ENCODE measurements at places on chromosomes 13 and 19. TPM values are rescaled to one million over a fixed set of nuclear protein-coding genes. Genes with fewer than 3 reads are reported as not detected.

GSX1 gene
- total RNA-seq, result not detected

TEX101 gene
- not detected for total RNA-seq

LILRA1 gene
- not detected for total RNA-seq

PGLYRP1 gene
- not detected for total RNA-seq

MYO16 gene
- total RNA-seq, result not detected

HTR2A gene
- 0.34 TPM for total RNA-seq

STOML3 gene
- total RNA-seq, result not detected

DNA sequence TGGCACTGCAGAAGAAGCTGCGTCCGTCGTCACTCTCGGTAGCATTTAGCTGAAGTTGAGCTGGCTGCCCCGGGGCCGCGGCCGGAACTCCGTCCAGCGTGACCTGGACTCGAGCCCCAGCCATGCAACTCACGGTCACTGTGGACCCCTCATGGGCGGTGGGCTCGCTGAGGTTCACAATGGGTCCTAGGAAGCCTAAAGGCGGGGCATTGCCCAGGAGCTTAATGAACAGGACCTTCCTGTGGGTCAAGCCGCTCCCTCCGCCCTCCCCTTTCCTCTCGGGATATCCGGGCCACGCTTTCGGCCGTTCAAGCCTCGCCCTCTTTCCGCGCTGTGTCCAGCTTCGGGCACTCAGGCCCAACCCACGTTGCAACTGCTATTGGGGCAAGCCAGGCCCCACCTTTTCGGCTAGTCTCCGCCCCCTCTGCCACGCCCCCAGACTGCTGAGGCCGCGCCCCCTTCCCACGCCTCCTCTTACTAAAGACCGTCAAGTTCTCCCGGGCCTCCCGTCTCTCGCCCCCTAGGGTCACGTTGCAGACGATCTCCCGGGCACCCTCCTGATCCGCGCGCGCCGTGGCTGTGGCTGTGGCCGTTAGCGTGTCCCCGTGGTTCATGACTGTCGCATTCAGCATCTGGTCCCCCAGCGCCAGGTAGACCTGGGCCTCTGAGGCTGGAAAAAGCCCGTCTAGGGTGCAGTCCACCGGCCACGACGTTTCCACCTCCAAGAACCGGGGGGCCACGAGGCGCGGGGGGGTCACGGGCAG, 1.4 kb upstream of the RAVER1 start:
- DNase-seq, result peak; percentile 94

DNA sequence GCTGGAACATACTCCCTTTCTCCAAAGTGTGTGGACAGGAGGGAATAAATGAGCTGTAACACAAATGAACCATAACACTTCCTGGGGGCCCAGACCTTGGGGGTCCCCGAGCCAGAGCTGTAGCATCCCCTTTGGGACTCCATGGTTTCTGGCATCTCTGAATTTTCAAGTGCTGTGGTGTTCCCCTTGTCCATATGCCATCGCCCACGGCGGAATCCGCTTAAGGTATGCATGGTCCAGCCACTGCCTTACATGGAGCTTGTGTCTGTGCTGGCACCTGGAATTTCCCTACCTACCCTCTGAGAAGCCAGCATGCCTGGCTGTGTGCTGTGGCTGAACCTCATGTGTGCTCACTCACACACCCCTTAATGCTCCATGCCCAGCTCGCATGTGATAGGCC, 943.6 kb downstream of the SLITRK1 start:
- DNase-seq, result no peak

DNA sequence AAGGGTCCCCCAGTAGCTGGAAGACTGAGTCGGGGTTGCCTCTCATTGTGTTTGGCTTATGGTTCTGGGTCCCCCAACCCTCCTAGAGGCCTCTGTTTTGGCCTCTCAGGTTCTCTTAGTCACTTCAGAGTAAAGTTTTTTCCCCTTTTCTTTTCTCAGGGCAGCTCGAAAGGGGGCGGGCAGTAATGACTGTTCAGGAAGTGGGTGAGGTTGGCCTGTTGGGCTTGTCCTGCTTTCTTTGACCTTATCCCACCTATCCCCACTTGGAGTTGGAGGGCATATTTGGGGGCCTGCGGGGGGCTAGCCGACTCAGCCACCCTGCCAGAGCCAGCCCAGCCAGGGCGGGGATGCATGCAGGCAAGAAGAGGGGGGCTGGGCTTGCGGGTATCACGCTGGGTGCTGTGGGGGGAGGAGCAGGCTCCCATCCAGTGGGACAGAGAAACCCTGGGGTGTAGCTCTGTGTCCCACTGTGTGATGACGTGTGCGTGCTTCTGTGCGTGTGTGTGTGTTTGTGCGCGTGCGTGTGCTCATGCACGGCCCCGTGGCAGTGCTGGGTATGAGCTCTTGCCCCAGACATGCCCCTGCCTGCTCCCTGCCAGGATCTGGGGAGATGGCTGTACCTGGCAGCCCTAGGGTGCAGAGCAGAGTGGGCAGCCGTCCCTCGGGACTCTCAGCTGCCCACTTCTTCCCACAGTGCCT, 1.4 kb downstream of the CIC start:
- DNase-seq, result peak; percentile 87

DNA sequence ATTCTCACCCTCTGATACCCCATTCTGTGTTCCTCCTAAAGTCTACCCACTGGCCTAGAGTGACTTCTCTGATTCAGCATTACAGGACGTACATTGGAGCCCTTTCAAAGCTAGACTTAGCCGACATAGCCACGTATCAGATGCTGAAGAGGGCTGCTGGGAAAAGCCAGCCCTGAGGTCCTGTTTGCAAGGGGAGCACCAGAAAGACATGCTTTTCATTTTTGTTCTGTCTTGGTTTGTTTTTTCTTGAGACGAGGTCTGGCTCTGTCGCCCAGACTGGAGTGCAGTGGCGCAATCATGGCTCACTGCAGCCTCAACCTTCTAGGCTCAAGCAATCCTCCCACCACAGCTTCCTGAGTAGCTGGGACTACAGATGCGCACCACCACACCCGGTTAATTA, 6.3 kb upstream of the ZSWIM4 start:
- no peak for DNase-seq

SLITRK1 gene
- total RNA-seq, result 0.06 TPM

ZIC5 gene
- total RNA-seq, result not detected

ZNF878 gene
- total RNA-seq, result 0.38 TPM

- DNase-seq, result no peak
Measured at GRCh38 chr19:44706506-44707236, 7.7 kb downstream of the CEACAM16 start.

CCDC106 gene
- 14.2 TPM for total RNA-seq

DNA sequence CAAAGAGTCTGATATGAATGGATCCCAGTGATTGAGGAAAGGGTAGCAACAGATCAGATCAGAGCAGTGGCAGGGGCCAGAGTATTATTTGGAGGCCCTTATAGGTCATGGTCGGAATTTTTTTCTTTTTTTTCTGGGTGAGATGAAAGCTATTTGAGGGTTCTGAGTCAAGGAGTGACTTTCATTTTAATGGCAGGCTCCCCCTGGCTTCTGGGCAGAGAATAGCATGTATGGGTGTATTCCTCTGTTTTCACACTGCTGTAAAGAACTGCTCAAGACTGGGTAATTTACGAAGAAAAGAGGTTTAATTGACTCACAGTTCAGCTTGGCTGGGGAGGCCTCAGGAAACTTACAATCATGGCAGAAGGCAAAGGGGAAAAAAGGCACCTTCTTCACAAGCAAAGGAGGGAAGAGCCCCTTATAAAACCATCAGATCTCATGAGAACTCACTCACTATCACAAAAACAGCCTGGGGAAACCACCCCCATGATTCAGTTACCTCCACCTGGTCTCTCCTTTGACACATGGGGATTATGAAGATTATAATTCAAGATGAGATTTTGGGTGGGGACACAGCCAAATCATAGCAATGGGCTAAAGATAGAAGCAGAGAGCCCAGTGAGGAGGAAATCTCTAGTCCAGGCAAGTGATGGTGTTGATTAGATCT, 3.0 kb upstream of the SLC6A16 start:
- DNase-seq, result peak; percentile 39

GRCh38 chr13:91212231-91212630, 135.3 kb upstream of the MIR17HG start:
- no peak for DNase-seq

GRCh38 chr19:42068361-42068755, 1.6 kb downstream of the GRIK5 start:
- DNase-seq, result no peak

- peak; percentile 98 for DNase-seq
Measured at GRCh38 chr13:43805071-43805468, 18.3 kb upstream of the ENOX1 start.

COX6B1 gene
- 383 TPM for total RNA-seq

VSTM2B gene
- not detected for total RNA-seq

DNA sequence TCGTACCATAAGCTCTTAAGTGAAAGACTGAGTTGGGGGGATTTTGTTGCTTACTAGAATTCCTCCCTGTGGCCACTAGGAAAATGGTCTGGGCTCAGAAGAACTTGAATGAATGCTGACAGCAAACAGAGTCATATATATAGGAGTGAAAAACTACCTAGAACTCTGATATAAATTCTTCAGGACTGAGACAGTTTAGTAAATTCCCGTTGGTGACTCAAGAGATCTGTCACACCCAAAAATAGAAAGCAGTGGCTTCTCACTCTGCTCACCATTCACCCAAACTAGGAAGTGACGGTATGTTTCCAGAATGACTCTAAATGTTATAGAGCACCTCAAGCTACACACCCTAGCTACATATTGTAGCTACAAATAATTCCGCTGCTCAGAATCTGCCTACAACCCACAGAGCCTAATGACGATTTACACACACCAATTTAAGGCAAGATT, 116.2 kb downstream of the TBC1D4 start:
- peak; percentile 90 for DNase-seq

- no peak for DNase-seq
Measured at GRCh38 chr19:1507192-1507660, 5.6 kb downstream of the ADAMTSL5 start.

GRCh38 chr13:47038188-47038587, 141.3 kb upstream of the HTR2A start:
- DNase-seq, result peak; percentile 33

- DNase-seq, result no peak
Measured at GRCh38 chr13:109408591-109409382, 377.6 kb downstream of the IRS2 start.

ZNF492 gene
- total RNA-seq, result not detected

HCST gene
- not detected for total RNA-seq

DNA sequence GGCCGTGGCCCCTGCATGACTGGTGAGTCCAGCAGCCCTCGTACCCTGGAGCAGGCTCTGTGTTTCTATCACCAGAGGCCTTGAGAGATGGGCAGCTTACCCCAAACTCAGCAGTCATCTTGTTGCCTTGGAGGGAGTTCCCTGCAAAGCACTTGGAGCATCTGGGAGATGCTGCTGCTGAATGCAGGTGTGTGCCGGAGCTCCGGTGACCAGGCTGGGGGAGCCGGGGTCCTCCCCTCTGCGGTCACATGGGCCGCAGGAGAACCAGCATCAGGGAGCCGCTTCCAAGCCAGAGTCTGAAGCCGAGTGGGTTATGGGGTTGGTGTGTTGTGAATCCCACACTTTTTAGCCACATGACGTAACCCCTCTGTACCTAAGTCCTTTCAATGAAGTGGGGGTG, 82.8 kb downstream of the TEX29 start:
- DNase-seq, result no peak

DNA sequence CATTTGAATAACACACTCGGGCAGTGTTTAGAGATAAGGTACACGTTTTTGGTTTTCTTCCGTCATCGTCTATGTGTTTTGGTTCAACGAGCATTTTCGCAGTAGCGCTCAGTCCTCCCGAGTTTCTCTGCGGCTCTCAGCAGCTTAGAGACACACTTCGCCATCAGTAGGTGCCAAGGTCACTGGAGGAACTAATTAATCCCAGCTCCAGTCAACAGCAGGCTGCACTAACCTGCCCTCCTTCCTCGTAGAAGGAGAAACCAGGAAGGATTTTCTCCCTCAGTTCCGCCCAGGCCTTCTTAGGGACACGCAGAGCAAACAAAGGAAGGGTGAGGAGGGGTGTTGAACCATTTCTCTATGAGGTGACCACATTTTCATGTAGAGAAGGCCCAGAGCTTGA, 12.6 kb downstream of the MBNL2 start:
- DNase-seq, result no peak

NEK3 gene
- total RNA-seq, result 13.8 TPM

GRCh38 chr13:110921209-110921608, 6.3 kb upstream of the ANKRD10 start:
- no peak for DNase-seq

GRCh38 chr19:6125571-6125989, 9.9 kb upstream of the ACSBG2 start:
- DNase-seq, result peak; percentile 78

GRCh38 chr13:89930861-89931260, 1416.6 kb upstream of the MIR17HG start:
- no peak for DNase-seq

GRCh38 chr19:49335071-49335783, at the start of gene CD37:
CD37 (plus strand) TSS chr19:49335406; CDS start chr19:49335541, 135 bp downstream.
- DNase-seq, result no peak

SBK3 gene
- 0.26 TPM for total RNA-seq

GRCh38 chr13:87498681-87499080, 172.5 kb upstream of the SLITRK5 start:
- no peak for DNase-seq

- DNase-seq, result no peak
Measured at GRCh38 chr19:2320049-2320448, 8.3 kb downstream of the LSM7 start.

DNA sequence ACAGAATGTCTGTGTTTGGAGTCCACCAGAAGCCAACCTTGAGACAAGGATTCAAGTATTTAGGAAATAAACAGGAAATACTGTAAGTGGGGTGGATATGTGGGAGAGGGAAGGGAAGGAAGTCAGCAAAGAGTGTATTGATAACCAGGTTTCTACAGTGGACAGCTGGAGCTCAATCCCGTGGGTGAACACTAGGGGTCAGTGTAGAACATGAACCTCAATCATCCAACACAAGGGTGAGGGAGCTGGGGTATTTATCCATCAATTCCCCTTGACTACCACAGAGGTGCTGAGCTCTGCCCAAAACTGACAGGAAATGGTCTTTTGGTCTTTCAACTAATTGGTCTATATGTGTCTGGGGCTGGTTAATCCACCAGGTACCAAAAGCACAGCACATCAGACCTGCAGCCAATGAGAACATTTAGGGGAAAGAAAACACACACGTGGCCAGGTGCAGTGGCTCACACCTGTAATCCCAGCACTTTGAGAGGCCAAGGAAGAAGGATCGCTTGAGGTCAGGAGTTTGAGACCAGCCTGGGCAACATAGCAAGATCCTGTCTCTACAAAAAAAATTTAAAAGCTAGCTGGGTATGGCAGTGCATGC, 5.6 kb upstream of the SYDE1 start:
- peak; percentile 49 for DNase-seq

ZNF548 gene
- 14.5 TPM for total RNA-seq

SLC27A1 gene
- 14.1 TPM for total RNA-seq

DNA sequence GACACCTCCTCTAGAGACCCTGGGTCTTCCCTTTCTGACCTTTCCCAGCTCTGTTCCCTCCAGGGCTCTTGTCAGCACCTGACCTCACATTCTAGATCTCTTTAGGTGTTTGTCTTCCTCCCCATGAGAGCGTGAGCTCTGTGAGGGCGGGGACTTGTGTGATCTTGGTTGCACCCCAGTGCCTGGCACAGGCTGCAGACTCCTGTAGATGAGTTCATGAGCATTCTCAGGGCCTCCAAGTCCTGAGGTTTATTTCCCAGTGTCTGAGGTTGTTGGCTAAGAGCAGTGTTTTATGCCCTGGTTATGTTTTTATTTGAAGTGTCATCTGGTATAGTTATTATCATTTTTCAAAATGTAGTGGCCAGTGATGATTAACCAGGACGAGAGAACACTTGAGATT, 596 bp downstream of the CEACAM4 start:
- DNase-seq, result no peak

All from LHCN-M2 (cell line).